ENCODE measurements at places on chromosomes 5 and 9. TPM values are rescaled to one million over a fixed set of nuclear protein-coding genes. Genes with fewer than 3 reads are reported as not detected.

Gene PCDHB14
- total RNA-seq: 2.3 TPM

Gene INSL4
- total RNA-seq: not detected

Gene GRIN3A
- not detected for total RNA-seq

Gene HRH2
- total RNA-seq: 5.0 TPM

Gene TMEM232
- total RNA-seq: not detected

Gene SPATA31C1
- not detected for total RNA-seq

Gene CDC25C
- total RNA-seq: not detected

- no peak overlapping the region for H3K27ac ChIP-seq
- H3K4me1 ChIP-seq: peaks cover 57% of the 10 kb centered on the region
- H3K36me3 ChIP-seq: no peaks in the 10 kb centered on the region
- no peaks in the 10 kb centered on the region for H3K27me3 ChIP-seq
- H3K4me3 ChIP-seq: no peak overlapping the region
Observed at GRCh38 chr5:173882632-173883031, 5.5 kb upstream of the CPEB4 start.

GRCh38 chr5:98961665-98962344 is 33.0 kb upstream of the CHD1 start:
- no peaks in the 10 kb centered on the region for H3K4me1 ChIP-seq
- no peaks in the 10 kb centered on the region for H3K36me3 ChIP-seq
- H3K4me3 ChIP-seq: no peak overlapping the region
- H3K27me3 ChIP-seq: no peaks in the 10 kb centered on the region
- DNase-seq: no peak

DNA sequence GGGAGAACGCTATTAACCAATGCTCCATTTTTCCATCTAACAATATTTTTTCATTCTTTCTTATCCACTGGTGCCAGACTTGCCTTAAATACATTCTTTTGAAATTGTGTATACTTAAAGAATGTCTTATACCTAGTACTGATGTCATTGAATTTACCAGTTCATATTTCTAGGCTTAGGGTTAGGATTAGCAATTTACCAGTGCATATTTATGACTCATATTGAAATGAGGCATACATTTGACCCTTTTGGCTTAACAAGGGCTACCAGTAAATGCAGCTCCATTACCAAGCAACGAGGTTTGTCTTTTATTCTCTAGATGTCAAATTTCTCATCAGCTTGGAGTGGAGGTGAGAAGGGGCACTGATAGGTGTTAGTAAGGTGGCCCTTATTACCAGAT is 89.5 kb downstream of the CDH9 start:
- H3K36me3 ChIP-seq: no peaks in the 10 kb centered on the region
- H3K27me3 ChIP-seq: no peaks in the 10 kb centered on the region
- H3K4me1 ChIP-seq: no peaks in the 10 kb centered on the region
- H3K27ac ChIP-seq: no peak overlapping the region
- H3K4me3 ChIP-seq: no peak overlapping the region

GRCh38 chr9:10252174-10252573 is 360.6 kb downstream of the PTPRD start:
- no peak overlapping the region for H3K4me3 ChIP-seq
- DNase-seq: peak; percentile 18
- no peaks in the 10 kb centered on the region for H3K4me1 ChIP-seq
- no peaks in the 10 kb centered on the region for H3K36me3 ChIP-seq
- H3K27ac ChIP-seq: no peak overlapping the region
- H3K27me3 ChIP-seq: no peaks in the 10 kb centered on the region

DNA sequence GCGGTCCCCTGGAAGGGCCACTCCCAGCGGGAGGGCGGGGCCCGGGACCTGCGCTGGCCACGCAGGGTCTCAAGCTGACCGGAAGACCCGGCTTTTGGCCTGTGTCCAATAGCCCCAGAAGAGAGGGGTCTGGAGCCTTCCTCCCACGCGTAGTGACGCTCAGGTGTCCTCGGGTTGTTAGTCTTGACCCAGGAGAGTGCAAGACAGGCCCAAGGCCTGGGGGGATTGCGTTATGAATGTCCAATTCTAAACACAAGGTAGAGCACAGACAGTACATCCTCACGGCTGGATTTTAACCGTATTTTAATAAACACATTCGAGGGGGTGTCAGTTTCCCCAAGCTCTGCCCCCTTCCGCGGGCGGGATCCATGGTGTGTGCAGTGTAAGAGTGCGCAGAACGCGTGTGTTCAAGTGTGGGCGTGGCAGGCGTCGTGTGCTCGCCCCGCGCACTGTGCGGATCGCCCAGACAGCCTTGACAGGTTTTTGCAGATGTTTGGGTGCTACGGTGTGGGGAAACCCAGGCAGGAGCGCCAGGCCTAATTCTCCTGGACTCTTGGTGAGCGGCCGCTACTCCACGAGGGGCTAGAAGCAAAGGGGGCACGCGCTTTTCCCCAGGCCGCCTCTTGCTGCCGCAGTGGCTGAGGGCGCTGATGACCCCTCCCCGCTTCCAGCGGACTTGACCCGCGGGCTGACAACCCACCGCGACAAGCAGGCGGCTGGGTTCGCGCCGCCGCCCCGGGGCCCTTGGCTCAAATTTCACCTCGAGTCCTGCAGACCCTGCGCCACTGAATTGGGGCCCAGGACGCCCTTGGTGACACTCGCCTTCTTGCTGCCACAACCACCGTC is 6.1 kb upstream of the DMRT3 start:
- no peak overlapping the region for H3K27ac ChIP-seq
- H3K4me1 ChIP-seq: peaks cover 28% of the 10 kb centered on the region
- H3K27me3 ChIP-seq: peaks cover 45% of the 10 kb centered on the region
- H3K36me3 ChIP-seq: no peaks in the 10 kb centered on the region

GRCh38 chr9:32326146-32326545 is 58.3 kb upstream of the ACO1 start:
- no peak overlapping the region for H3K27ac ChIP-seq
- H3K4me1 ChIP-seq: no peaks in the 10 kb centered on the region
- DNase-seq: no peak
- no peak overlapping the region for H3K4me3 ChIP-seq
- no peaks in the 10 kb centered on the region for H3K27me3 ChIP-seq
- H3K36me3 ChIP-seq: no peaks in the 10 kb centered on the region

DNA sequence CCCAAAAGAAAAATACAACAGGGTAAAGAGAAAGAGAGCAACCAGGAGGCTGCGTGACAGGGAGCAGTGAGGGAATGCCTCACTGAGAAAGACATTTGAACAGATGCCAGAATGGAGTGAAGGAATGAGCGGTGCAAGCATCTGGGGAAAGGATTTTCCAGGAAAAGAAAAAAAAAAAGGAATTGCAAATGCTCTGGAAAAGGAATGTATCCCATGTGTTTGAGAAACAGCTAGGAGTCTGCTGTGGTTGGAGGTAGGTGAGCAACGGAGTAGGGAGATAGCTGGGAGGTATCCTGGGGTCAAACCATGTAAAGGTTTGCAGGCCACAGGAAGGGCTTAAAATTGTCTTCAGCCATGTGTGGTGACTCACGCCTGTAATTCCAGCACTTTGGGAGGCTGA is 23.6 kb upstream of the CEMIP2 start:
- no peaks in the 10 kb centered on the region for H3K36me3 ChIP-seq
- no peak overlapping the region for H3K27ac ChIP-seq
- DNase-seq: no peak

DNA sequence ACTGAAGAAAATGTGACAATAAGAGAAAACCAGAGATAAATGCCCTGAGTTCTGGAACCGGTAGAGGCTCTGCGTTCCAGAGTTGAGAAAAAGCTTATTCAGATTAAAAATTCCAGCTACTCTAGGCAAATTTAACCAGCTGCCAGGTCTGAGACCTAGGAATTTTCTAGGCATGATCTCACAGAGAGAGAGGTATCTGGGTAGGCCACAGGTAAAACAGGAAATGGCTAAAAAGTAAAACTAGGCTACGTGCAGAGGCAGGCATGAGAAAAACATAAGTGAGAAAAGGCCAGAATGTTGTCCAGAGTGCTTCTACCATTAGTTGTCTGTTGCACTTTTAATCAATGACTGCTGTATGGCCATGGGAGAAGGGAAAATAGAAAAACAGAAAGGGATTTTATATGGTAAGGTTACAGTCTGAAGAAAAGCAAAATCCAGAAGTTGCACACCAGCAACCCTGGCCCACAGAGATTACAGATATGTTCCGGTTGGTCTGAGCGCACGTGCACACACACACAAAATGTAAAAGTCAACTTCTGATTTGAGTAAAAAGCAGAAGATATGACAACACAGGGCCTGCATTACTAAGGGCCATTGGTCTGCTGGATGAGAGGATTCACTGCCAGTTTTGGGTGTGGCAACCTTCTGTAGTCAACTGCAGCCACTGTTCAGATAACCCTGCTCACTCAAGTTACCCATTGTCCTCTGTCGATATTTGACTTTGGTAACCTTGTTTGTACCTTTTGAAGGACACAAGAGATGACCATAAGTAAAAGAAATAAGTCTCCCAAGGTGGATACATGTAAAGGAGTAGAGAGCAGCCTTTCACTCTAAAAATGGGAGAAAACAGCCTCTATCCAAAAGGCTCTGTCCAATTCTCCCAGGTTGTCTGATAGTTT is 266.0 kb downstream of the DTWD2 start:
- no peaks in the 10 kb centered on the region for H3K36me3 ChIP-seq
- no peak overlapping the region for H3K27ac ChIP-seq
- H3K27me3 ChIP-seq: no peaks in the 10 kb centered on the region
- no peak overlapping the region for H3K4me3 ChIP-seq
- no peak for DNase-seq

DNA sequence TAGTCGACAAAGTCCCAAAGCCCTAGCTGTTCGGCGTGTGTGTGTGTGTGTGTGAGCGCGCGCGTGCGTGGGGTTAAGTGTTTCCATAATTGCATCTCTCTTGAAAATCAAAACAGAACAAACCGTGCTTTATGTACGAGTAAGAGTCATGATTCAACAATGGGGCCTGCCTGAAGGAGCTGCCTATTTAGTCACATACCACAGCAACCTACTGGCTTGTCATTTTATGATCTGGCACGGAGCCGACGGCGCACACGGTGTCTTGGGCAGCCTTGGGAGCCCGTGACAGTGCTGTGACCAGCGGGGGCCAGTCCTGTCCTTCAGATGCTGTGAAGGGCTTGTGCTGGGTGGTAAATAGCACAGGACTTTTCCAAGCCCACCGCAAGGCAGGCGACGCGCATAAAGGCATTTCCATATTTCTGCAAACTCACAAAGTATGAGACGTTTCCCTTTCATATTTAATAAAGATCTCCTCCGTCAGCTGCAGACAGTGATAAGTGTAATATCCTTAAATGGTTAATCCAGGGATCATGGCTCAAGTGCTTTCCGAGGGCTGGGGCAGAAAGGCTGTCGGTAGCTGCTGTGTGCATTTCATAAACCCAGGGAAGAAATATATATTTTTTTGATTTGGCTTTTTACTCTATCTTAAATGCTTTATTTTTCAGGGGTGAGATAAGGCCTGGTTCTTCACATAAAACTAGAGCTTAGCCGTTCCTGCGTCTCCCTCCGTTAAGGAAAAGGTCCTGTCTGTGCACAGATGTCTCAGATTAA is 270.2 kb upstream of the IRX1 start:
- H3K4me3 ChIP-seq: no peak overlapping the region
- no peak for DNase-seq
- H3K27me3 ChIP-seq: no peaks in the 10 kb centered on the region
- H3K4me1 ChIP-seq: no peaks in the 10 kb centered on the region

GRCh38 chr9:21110708-21111576 is 30.7 kb downstream of the IFNW1 start:
- no peak overlapping the region for H3K4me3 ChIP-seq
- H3K36me3 ChIP-seq: no peaks in the 10 kb centered on the region
- H3K4me1 ChIP-seq: peaks cover 4% of the 10 kb centered on the region
- no peak overlapping the region for H3K27ac ChIP-seq
- H3K27me3 ChIP-seq: no peaks in the 10 kb centered on the region
- no peak for DNase-seq

- H3K27ac ChIP-seq: no peak overlapping the region
- no peaks in the 10 kb centered on the region for H3K36me3 ChIP-seq
- no peaks in the 10 kb centered on the region for H3K4me1 ChIP-seq
- DNase-seq: peak; percentile 34
Observed at GRCh38 chr5:4197151-4197550, 601.5 kb downstream of the IRX1 start.

GRCh38 chr5:57862471-57862911 is 379.9 kb upstream of the ACTBL2 start:
- H3K27me3 ChIP-seq: no peaks in the 10 kb centered on the region
- no peak for DNase-seq
- no peak overlapping the region for H3K27ac ChIP-seq
- no peaks in the 10 kb centered on the region for H3K4me1 ChIP-seq

- no peak overlapping the region for H3K4me3 ChIP-seq
- no peaks in the 10 kb centered on the region for H3K4me1 ChIP-seq
- H3K36me3 ChIP-seq: no peaks in the 10 kb centered on the region
- no peak overlapping the region for H3K27ac ChIP-seq
Observed at GRCh38 chr5:122702524-122702875, 72.4 kb upstream of the SNX2 start.

- H3K27me3 ChIP-seq: peaks cover 4% of the 10 kb centered on the region
- no peak overlapping the region for H3K4me3 ChIP-seq
- no peaks in the 10 kb centered on the region for H3K36me3 ChIP-seq
- DNase-seq: no peak
- H3K4me1 ChIP-seq: no peaks in the 10 kb centered on the region
Observed at GRCh38 chr5:127083711-127084110, 10.4 kb upstream of the C5orf63 start.

GRCh38 chr5:179361037-179361603 is 15.9 kb upstream of the ADAMTS2 start:
- DNase-seq: no peak
- H3K27ac ChIP-seq: no peak overlapping the region
- no peaks in the 10 kb centered on the region for H3K36me3 ChIP-seq

DNA sequence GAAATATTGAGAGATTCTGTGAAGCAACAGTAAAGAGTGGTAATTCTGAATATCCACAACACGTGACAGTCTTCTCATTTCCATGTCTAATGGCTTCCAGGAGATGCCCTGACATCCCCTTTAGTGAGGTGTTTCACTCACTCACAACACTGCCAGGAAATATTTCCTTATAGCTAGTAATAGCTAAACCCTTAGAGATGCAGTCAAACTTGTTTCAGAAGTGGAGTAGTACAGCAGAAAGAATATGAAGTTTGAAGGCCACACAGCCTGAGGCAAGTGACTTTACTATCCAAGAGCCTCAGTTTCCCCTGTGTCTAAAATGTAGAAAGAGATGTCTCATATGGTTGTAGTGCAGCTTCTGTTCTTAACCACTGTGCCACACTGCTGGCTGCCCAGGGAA is 139.2 kb downstream of the CDK5RAP2 start:
- peaks cover 7% of the 10 kb centered on the region for H3K4me1 ChIP-seq
- H3K4me3 ChIP-seq: no peak overlapping the region
- no peaks in the 10 kb centered on the region for H3K27me3 ChIP-seq
- H3K36me3 ChIP-seq: peaks cover 91% of the 10 kb centered on the region

- H3K36me3 ChIP-seq: no peaks in the 10 kb centered on the region
- H3K27ac ChIP-seq: no peak overlapping the region
- no peaks in the 10 kb centered on the region for H3K27me3 ChIP-seq
- H3K4me1 ChIP-seq: no peaks in the 10 kb centered on the region
- H3K4me3 ChIP-seq: no peak overlapping the region
- no peak for DNase-seq
Observed at GRCh38 chr5:2523180-2523579, 228.3 kb downstream of the IRX2 start.

GRCh38 chr9:86997156-86997555 is 49.9 kb upstream of the GAS1 start:
- no peaks in the 10 kb centered on the region for H3K4me1 ChIP-seq
- DNase-seq: no peak
- H3K4me3 ChIP-seq: no peak overlapping the region
- H3K27me3 ChIP-seq: no peaks in the 10 kb centered on the region
- H3K36me3 ChIP-seq: no peaks in the 10 kb centered on the region

- no peak for DNase-seq
- no peak overlapping the region for H3K4me3 ChIP-seq
- H3K27ac ChIP-seq: no peak overlapping the region
- H3K27me3 ChIP-seq: no peaks in the 10 kb centered on the region
- no peaks in the 10 kb centered on the region for H3K4me1 ChIP-seq
Observed at GRCh38 chr9:78115073-78115472, 83.5 kb upstream of the GNAQ start.
